T-cell (primary cell): ENCODE measurements at places on chromosomes 6 and 20.

- DNase-seq: no peak
These were observed 104.6 kb downstream of the DTD1 start for GRCh38 chr20:18692447-18692846.

DNA sequence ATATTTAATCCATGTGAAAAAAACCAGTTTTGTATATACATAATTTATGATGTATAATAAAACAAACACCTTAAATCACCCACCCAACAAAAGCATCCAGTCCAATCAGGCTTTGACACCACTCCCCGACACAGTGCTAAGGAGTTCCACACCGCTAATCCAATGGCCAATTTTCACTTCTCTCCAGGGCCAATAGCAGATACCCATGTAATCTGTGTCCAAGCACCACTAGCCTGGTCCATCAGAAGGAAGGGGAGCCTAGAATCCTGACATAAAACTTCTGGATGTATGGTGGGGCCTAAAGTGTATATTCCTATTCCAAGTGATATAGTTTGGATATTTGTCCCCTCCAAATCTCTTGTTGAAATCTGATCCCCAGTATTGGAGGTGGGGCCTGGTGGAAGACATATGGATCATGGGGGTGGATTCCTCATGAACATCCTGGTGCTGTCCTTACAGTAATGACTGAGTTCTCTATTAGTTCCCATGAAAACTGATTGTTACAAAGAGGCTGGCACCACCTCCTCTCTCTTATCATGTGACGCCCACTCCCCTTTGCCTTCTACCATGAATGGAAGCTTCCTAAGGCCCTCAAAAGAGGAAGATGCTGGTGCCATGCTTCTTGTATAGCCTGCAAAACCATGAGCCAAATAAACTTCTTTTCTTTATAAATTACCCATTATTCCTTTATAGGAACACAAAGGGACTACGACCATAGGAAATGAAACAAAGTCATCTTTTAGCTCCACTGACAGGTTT, 20.8 kb downstream of the RALGAPA2 start:
- DNase-seq: no peak

DNA sequence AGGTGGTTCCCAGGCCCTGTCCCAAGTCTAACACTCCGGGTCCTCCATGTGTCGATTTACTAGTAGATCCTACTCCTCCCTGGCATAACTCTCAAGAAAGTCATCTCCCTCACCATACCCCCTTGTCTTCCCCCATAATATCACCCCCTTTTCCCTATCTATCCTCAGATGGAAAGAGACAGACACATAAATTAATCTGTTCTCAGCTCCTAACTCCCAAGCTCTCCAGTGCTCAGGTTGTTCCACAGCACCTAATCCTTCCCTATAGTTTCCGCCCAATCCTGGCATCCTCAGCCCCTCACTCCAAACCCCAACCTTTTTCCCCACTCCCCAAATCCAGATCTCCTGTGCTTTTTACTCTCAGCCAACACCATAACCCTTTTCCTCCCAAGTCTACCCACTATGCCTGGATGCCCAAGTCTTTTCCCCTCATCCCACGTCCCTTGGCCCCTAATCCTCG, 808 bp downstream of the ILRUN start:
- DNase-seq: no peak

DNA sequence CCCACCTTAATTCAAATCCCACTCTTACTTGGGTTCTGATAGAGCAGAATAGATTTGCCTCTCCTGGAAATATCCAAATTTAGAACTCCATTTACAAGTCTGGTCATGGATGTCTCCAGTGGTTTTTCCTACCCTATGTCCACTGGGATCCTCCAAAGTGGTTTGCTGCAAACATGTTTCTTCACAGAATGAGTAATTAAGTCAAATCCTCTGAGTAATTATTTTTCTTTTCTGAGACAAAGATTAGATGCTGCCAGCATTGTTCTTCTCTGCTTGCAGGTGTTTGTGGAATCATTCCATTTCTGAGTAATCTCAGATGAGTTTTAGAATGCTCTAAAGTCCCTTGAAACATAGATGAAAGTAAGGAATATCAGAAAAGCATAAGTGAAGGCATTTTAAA, 21.9 kb downstream of the DTD1 start:
- no peak for DNase-seq

- DNase-seq: no peak
These were observed 45.7 kb downstream of the TSPYL4 start for GRCh38 chr6:116208056-116208785.
